Activated CD4-positive, alpha-beta T cell treated with anti-CD3 and anti-CD28 coated beads for 1 hour (primary cell): ENCODE measurements at places on chromosomes 11 and 22.

DNA sequence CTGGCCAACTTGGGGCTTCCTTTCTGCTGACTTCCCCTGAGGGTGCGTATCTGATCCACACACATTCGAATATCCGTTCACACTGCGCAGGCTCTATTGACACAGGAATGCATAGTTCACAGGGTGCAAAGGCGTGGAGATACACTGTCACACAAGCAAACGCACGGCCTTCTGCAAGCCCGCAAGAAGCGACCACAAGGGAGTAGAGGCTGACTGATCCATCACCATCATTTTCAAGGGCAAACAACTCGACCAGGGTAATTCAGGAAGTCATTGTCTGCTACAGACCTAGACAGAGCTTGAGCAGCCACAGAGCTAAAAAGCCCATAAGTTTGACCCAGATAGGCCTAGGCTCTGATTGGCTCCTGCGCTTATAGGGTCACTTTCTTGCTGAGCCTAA lies 392.3 kb downstream of the MN1 start:
- DNase-seq, result no peak

GRCh38 chr22:26416670-26417276 lies 12.3 kb upstream of the ASPHD2 start:
- no peak for DNase-seq

- no peak for DNase-seq
Measured at GRCh38 chr22:39577366-39577765, 6.8 kb downstream of the CACNA1I start.

GRCh38 chr22:25403811-25404471 lies 160.5 kb upstream of the GRK3 start:
- DNase-seq, result no peak

- no peak for DNase-seq
Measured at GRCh38 chr11:78549624-78550409, 24.8 kb downstream of the NARS2 start.

GRCh38 chr11:122441666-122442035 lies 213.9 kb upstream of the UBASH3B start:
- DNase-seq, result no peak

- no peak for DNase-seq
Measured at GRCh38 chr11:84383576-84383975, 1097.4 kb upstream of the CCDC90B start.

DNA sequence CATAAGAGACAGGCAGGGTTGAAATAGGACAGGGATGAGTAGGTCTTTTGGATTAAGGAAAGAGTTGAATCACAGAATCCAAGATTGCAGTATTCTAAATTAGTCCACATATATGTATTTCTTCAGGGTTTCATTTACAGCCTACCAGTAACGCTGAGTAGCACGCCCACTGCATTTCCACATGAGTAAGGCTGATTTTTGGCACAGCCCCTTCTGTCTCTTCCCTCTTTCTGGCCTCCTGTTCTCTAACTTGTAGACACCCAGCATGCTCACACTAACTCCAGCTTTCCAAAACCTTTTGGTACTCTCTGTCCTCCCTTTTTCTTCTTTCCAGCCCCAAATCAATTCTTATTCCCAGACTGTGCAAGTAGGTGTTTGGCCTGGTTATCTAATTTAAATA lies 3.7 kb upstream of the SIK2 start:
- DNase-seq, result no peak

- DNase-seq, result no peak
Measured at GRCh38 chr11:83674102-83674896, 388.1 kb upstream of the CCDC90B start.

DNA sequence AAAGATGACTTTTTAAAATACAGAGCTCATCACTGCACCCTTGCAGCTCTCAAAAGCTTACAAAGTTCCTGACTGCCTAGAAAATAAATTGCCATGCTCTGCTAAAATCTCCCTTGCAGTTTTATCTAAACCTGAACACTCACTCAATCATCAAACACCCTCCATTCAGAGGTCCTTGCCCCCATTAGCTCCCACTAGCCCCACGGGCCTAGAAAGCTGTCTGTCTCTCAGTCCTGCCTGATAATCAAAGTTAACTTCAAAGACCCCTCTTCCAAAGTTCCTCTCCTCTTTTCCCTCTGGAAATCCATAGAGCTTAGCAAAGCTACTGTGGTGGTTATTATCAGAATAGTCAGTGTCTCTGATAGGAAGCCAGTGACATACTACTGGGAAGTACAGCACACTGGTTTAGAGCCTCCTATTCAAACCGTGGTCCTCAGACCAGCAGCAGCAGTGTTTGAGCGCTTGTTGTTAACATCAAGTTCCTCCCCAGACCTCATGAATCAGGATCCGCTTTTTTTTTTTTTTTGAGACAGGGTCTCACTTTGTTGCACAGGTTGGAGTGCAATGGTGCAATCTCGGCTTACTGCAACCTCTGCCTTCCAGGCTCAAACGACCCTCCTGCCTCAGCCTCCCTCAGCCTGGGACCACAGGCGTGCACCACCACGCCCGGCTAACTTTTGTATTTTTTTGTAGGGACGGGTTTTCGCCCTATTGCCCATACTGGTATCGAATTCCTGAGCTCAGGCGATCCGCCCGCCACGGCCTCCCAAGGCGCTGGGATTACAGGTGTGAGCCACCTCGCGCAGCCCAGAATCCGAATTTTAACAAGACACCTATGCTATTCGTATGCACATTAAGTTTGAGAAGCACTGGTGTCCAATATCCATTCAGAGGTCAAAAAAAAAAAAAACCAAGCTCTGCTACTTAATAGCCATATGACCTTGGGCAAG lies 1.2 kb downstream of the NDUFC2 start:
- no peak for DNase-seq

DNA sequence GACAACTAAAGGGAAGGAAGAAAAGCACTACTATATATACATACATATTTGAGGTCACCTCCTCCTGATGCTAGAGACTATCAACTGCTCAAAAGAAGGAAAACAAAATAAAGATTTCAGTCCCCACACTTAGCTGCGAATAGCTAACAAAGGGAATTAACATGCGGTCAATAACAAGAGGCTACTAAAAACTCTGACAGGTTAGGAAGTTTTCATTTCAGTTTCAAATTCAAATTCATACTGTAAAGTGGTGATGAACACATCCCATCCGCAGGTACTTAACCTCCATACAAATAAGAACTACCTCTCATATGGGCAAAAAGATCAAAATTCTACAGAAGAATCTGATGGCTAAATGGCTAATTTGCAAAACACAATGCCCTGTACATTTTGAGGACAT lies 2.6 kb downstream of the NAP1L4 start:
- no peak for DNase-seq

- DNase-seq, result no peak
Measured at GRCh38 chr11:57514538-57515331, 767 bp downstream of the SLC43A1 start.

GRCh38 chr11:134126217-134126822 lies 57.4 kb downstream of the JAM3 start:
- no peak for DNase-seq
